ENCODE measurements at places on chromosomes 1 and 21.

DNA sequence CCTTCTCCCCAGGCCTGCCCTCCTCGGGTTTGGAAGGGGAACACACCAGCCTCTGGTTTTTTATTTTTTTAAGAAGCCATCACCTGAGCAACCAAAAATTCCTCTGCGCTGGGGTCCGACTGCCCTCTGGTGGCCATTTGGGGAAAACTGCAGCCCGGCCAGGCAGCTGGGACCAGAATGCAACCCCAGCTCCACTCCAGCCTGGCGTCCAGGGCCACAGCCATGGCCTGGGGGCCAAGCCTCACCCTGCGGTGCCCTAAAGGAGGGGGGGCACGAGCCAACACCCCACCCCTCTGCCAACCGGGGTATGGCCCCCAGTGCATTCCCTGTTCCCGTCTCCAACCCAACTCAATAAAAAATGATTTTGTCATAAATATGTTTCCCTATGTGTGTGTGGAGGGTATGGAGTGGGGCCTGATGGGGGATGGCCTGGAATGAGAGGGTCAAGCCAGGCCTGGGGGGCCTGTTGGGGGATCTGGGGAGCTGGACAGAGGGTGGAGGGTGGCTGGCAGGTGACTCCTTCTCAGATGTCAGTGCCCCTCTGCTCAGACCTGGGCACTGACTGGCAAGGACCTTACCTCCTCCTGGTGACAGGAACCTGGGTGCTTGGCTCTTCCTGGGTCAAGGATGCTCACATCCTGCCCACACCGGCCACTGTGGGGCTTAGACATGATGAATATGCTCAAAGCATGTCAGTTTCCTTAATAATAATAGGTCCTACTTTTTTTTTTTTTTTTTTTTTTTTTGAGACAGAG lies 3.2 kb downstream of the GPR3 start:
- DNase-seq, result peak; percentile 73

DNA sequence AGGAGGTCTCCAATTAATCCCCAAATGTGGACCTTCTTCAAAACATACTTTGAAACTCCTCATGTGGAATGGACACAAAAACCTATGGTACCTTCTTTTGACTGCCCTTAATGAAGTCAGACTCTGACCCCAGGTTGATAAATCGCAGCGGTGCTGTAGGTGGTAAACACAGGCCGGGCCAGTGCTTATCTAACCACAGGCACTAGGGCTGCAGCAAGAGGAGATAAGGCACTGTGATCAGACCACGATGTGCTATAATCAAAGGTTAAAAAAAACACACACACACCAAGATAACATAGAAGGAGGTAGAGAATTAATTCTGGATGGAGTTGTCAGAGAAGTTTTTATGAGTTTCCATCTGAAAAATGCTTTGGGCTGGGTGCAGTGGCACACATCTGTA lies 52.3 kb upstream of the SIPA1L2 start:
- no peak for DNase-seq

DNA sequence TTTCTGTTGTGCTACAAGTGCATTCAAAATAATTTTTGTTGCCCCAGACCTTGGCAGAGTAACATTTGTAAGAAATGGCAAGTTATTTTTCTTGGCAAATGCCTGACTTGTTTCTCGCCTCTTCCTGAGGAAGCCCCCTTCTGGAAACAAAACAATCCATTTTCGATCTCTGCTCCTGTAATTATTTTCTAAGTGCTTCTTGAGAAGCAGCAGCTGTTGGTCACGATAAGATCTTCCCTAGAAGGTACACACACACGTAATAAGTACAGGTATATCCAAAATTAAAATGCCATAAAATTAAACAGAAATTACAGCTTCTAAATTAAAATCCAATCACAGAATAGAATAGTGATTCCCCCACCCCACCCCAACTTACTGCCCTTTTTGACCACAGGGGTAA lies 47.3 kb downstream of the LPGAT1 start:
- DNase-seq, result no peak

DNA sequence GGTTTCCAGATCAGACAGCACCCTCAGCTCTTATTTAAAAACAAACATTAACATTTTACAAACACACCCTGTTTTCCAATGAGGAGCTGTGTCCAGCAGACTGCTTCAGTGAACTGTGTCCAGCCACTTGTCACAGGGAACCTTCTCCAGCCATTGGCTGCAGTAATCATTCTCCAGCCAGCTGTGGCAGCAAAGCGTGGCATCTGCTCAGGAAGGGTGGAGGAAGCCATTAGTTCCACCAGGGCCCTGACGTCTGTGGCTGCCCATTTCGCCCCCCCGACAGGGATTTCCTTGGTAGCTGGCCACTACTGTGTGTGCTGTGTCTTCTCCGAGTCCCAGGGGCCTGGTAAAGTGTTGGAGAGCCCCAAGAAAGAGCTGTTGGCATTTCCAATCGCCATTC lies 62.9 kb upstream of the SELENON start:
- no peak for DNase-seq

DNA sequence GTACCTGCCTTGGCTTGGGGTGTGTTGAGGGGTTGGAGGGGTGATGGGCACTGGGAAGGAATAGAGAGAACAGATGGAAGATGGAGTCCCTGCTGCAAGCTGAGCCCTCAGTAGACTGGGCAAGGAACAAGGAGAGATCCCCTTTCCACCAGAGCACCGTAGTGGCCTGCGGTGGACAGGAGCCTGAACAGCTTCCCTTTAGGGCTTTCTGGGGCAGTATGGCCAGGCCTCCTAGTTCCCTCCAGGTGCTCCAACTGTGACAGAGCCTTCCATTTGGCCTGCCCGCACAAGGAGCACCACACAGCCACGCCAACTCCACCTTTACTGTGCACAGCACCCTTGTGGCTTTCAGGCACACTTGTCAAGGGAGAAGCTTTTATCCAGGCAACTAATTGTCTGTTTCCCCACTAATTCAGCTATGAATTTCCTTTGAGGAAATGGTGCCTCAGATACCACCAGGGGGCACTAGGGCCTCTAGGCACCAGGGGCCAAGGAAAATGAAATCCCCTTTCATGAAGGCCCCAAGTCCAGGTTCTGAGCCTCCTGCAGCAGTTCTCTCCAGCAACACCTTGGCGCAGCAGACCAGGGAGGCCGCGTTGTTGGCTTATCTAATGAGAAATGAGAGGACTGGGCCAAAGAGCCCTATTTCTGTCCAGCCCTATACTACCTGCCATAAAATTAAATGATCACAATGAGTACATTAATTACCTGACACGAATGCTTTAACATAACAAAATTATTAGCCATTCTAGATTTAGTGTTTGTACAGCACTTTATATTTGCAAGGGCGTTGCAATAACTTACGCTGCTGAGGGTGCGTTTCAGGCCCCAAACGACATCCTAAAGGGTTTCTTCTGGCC lies 23.1 kb upstream of the ERI3 start:
- peak; percentile 96 for DNase-seq

DNA sequence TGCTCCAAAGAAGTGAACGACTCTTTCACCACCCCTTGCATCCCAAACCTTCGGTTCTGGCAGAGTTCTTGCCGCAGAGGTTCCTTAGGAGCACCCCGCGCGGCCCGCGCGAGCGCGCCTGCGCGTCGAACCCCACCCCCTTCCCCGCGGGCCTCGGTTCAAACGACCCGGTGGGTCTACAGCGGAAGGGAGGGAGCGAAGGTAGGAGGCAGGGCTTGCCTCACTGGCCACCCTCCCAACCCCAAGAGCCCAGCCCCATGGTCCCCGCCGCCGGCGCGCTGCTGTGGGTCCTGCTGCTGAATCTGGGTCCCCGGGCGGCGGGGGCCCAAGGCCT lies at the start of gene C1orf56:
C1orf56 (plus strand) TSS at position 161 of the 334 bp plus-strand sequence; CDS start at position 258, 97 bp downstream.
- DNase-seq, result peak; percentile 97

DNA sequence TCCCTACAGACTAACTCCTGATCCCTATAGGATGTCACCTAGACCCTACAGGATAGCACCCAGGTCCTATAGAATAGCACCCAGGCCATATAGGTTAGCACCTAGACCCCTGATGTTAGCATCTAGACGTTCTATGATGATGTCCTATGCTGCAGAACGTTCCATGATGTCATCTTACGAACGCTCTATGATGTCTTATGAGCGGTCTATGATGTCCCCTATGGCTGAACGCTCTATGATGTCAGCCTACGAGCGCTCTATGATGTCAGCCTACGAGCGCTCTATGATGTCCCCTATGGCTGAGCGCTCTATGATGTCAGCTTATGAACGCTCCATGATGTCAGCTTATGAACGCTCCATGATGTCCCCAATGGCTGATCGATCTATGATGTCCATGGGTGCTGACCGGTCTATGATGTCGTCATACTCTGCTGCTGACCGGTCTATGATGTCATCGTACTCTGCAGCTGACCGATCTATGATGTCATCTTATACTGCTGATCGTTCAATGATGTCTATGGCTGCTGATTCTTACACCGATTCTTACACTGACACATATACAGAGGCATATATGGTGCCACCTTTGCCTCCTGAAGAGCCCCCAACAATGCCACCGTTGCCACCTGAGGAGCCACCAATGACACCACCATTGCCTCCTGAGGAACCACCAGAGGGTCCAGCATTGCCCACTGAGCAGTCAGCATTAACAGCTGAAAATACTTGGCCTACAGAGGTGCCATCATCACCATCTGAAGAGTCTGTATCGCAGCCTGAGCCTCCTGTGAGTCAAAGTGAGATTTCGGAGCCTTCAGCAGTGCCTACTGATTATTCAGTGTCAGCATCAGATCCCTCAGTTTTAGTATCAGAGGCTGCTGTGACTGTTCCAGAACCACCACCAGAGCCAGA lies 9.5 kb downstream of the SON start:
- DNase-seq, result no peak

GRCh38 chr1:55997536-55997935 lies 581.8 kb downstream of the PLPP3 start:
- no peak for DNase-seq

- no peak for DNase-seq
Observed at GRCh38 chr1:196997423-196997822, 20.1 kb downstream of the CFHR5 start.

GRCh38 chr21:14688412-14688811 lies 142.3 kb upstream of the SAMSN1 start:
- no peak for DNase-seq

GRCh38 chr1:116556289-116557006 lies 14.4 kb downstream of the CD58 start:
- DNase-seq, result no peak

- no peak for DNase-seq
Observed at GRCh38 chr1:20035114-20035513, 34.9 kb upstream of the PLA2G5 start.

- DNase-seq, result peak; percentile 59
Observed at GRCh38 chr21:45954261-45954660, 27.3 kb upstream of the COL6A1 start.

DNA sequence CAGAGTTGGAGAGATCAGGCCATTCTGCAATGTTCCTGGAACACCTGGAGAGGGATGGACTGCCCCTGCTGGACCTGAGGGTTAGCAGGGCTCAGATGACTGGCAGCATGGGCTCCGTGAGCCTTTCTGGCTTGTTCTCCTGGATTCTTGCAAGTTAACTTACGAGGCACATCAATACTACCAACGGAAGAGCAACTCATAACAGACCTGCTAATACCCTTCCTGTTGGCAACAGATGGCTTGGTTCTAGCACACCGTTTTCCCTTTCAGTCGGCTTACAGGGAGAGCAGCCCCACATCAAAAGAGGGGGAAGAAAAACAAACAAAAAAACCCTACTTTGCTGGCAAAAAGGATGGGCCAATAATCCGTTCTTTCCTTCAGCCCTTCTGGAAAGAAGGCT lies 47.9 kb downstream of the SLC66A1 start:
- DNase-seq, result no peak

GRCh38 chr21:35477622-35478021 lies 428.5 kb upstream of the RUNX1 start:
- no peak for DNase-seq

GRCh38 chr1:40535732-40536131 lies 4.3 kb downstream of the ZNF684 start:
- no peak for DNase-seq

DNA sequence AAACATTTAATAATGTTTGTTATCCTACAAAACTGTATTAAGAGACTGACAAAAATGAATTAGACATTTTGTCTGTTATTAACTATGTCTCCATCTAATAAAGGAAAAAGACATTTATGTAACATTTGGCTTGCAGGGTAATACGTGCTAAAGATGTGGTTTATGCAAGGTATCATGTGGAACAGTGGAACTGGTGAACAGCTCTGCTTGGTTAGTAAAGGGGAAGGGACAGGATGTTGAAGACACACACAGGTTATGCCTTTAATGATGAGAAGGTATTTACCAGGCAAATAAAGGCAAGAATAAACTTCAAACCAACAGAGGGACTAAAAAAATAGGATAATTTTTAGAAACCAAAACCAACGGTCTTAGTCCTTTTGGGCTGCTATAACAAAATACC lies 93.1 kb downstream of the UCHL5 start:
- DNase-seq, result no peak

DNA sequence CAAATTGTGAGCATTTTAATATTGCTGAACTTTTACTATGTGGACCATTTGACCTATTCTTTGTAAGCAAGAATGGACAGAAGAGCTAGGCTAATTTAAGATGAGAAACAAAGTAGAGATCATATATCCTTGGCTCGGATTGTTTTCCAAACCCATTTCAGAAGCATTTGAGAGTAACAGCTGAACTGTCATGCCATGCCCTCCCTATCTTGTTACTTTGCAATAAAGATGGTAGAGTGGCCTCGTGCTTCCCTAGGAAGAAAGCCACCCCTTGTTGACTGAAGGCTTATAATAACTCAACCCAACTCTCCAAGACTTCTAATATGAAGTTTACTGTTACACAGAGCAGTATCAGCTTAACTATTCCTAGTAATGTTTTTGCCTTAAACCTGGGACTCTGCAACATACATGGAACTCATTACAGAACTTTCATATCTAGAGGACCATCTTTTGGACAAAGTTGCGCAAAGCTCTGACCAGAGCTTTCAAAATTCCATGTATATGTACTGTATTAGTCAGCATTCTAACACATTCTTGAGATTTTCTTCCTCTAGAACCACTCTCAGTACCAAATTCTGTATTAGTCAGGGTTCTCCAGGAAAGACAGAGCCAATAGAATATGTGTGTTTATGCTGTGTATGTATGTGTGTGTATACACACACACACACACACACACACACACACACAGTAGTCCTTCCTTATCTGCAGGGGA lies 68.7 kb downstream of the ADAMTS1 start:
- DNase-seq, result no peak

DNA sequence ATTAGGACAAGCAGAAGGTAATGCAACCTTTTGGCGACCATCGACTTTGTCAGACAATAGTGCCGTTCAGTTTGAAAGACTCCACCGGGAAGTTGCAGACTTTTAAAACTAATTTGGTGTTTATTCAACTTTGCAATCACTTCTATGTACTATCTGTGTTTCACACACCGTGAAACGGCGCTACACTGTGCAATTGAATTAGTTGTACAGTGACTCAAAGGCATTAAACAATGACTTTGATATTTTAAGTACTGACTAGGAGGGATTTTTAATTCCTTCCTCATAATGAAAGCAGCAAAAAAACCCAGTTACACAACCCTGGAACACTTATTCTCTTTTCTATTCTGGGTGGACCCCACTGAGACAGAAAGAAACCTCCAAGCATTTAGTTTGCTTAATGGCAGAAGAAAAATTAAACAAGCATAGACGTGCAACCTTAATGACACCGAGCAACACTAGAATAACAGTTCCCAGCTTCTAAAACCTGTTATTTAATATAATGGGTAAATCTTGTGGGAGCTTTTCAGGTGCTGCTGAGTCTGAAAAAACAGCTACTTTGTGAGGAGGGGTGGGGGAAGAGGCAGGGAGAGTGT lies 176.8 kb downstream of the LMO4 start:
- no peak for DNase-seq
